Occipital lobe (tissue), 3 donors: ENCODE measurements at places on chromosomes 13 and 19. TPM values are rescaled to one million over a fixed set of nuclear protein-coding genes. Genes with fewer than 3 reads are reported as not detected.
A peak's percentile ranks its signal among the peaks of the same experiment; 100 is the strongest.

DNA sequence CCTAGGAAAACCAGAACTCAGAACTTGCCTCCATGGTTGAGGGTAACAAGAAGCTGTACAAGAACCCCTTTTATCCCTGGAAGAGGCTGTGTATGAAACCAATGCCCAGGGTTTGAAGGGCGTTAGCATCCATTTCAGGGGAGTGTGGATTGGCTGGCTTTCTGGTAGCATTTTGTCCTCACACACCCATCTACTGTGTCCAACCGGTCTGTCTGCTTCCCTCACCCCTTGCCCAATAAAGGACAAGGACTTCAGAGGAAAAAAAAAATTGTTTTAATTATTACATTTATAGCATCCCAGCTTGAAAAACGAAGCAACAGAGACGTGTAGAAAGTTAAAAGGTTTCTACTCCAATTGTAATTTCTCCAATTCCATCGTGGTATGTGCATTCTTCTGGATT is 2.7 kb upstream of the CYP4F8 start:
- DNase-seq: no peak

The F7 gene
- total RNA-seq: 0.16 TPM

GRCh38 chr13:40983259-40983658 is 35.9 kb downstream of the ELF1 start:
- no peak for DNase-seq

DNA sequence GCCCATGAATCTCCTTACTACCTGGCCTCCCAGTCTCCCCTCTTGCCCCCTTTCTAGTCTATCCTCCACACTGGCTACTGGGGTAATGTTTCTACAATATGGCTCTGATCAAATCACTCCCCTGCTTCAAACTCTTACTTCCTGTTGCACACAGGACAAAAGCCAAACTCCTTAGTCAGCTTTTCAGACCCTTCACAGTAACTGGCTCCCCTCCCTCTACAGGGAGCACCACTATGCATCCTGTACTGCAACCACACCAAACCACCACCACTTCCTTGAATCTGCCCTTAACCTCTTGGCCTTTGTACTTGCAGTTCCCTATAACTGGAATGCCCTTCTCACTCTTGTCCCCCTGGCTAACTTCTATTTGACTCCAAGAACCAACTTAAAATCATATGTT is 32.2 kb downstream of the DEDD2 start:
- no peak for DNase-seq

GRCh38 chr19:39539165-39539517 is 820 bp downstream of the EID2 start:
- DNase-seq: no peak

GRCh38 chr13:113184568-113185440 is 23.7 kb downstream of the PCID2 start:
- no peak for DNase-seq

The C19orf67 gene
- not detected for total RNA-seq

The ZNF430 gene
- 33.8 TPM for total RNA-seq

- DNase-seq: no peak
Observed at GRCh38 chr19:39332293-39332692, 3.5 kb downstream of the GMFG start.

DNA sequence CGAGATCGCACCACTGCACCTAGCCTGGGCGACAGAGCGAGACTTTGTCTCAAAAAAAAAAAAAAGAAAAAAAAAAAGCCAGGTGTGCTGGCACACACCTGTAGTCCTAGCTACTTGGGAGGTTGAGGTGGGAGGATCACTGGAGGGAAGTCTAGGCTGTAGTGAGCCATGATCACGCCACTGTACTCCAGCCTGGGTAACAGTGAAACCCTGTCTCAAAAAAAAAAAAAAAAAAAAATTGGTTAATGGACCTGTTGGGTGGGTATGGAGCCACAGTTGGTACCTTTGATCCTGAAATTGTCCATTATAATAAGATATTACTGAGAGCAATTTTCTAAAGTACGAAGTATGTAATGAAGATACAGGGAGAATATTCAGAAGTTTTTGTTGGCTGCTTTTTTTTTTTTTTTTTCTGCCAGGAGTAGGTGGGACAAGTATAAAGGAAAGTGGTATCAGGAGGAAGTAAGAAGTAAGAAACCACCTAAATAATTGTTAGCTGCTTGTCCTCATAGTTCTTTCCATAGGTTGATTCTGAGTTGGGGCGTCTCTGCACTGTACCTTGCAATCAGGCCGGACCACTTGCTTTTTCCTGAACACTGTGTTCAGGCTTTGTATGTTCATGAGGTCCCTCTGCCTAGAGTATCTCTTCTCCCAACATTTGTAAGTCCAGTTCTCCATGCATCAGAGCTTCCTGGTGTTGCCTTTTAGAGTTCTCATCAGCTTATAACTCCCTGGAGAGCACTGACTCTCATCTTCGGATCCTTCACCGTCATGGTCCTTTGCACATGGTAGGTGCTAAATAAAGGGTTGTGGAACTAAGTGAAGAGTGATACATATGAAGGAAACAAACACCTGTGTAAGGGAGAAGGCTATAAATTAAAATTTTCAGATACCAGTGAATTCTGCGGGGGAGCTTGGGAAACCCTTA is 31.7 kb downstream of the ARHGAP35 start:
- no peak for DNase-seq

GRCh38 chr13:75091718-75092117 is 390.3 kb downstream of the TBC1D4 start:
- DNase-seq: no peak

- DNase-seq: peak; percentile 71
Observed at GRCh38 chr19:8393871-8394250, 3.7 kb downstream of the RAB11B start.

DNA sequence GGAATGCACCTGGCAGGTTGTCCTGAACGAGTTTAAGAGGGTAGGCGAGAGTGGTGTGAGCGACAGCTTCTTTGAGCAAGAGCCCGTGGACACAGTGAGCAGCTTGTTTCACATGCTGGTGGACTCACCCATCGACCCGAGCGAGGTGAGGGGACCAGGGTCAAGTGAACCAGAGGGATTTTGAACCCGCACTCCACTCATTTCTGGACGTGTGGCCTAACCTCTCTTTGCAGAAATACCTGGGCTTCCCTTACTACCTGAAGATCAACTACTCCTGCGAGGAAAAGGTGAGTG is 1.7 kb downstream of the CATSPERG start:
- DNase-seq: no peak
